Epithelial cell of umbilical artery (primary cell): ENCODE measurements at places on chromosomes 13 and 19. TPM values are rescaled to one million over a fixed set of nuclear protein-coding genes. Genes with fewer than 3 reads are reported as not detected.

Gene PRODH2
- not detected in 2 replicates for total RNA-seq

Gene FFAR1
- total RNA-seq: not detected in 2 replicates

Gene ZNF541
- total RNA-seq: under 0.01 TPM in 1 of 2 replicates, not detected in the other

Gene MAP3K10
- total RNA-seq: 6.1 and 6.5 TPM in 2 replicates

Gene LHFPL6
- 10.4 and 24.8 TPM in 2 replicates for total RNA-seq
